ENCODE measurements at places on chromosomes 16 and 17.

GRCh38 chr17:51272812-51273211 is 12.5 kb downstream of the UTP18 start:
- DNase-seq: no peak

GRCh38 chr17:30389756-30390300 is 11.1 kb downstream of the CPD start:
- no peak for DNase-seq

- no peak for DNase-seq
Measured at GRCh38 chr17:59503500-59503899, 61.9 kb upstream of the DHX40 start.

DNA sequence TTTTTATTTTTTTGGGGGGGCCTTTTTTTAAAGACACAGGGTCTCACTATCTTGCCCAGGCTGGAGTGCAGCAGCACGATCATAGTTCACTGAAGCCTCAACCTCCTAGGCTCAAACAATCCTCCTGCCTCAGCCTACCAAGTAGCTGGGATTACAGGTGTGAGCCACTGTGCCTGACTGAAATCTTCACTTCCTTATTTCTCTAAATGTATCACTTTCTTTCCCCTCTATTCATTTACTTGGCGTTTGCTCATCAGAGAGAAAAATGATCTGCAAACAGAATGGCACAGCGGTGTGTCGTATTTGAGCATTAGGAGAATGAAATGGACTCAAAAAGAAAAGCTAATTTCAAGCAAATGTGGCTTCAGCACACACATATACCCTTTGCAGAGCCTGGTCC is 44.3 kb upstream of the CDH5 start:
- DNase-seq: no peak

- no peak for DNase-seq
Measured at GRCh38 chr17:57260325-57261083, 4.2 kb downstream of the MSI2 start.

DNA sequence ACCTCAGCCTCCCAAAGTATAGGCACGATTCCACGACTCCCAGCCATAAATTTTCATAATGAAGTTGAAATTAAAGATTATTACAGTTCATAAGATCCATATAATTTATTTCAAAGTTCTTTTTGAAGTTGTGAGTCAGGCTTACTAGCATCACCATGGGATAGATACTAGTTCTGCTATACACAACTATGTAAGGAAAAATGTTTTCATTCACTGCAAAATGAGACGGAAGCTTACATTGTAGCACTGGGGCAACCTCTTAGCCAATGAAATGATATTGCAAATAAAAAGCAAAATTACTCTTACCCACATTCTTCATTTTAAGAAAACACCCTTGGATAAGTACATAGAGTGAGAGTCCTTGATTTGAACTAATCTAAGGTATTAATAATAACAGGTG is 18.8 kb upstream of the MARCHF10 start:
- DNase-seq: no peak

DNA sequence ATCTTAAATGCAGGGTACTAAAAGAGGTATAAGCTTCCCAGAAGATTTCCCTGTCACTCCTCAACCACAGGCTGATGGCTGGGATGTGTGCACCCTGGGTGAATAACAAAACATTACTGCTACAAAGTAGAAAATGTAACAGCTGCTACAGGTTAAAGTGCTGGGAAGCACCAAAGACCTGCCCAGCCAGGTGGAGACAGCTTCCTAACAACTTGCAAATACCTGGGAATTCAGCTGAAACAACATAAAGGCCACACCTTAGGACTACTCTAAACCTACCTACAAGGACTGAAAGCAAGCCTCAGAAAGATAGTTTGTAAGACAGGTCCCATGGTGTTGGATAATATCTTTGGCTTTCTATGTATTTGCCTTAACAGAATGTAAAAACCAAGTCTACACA is 118.5 kb downstream of the CEP112 start:
- no peak for DNase-seq

GRCh38 chr17:35698800-35699199 is 32.6 kb upstream of the RASL10B start:
- DNase-seq: peak; percentile 49

DNA sequence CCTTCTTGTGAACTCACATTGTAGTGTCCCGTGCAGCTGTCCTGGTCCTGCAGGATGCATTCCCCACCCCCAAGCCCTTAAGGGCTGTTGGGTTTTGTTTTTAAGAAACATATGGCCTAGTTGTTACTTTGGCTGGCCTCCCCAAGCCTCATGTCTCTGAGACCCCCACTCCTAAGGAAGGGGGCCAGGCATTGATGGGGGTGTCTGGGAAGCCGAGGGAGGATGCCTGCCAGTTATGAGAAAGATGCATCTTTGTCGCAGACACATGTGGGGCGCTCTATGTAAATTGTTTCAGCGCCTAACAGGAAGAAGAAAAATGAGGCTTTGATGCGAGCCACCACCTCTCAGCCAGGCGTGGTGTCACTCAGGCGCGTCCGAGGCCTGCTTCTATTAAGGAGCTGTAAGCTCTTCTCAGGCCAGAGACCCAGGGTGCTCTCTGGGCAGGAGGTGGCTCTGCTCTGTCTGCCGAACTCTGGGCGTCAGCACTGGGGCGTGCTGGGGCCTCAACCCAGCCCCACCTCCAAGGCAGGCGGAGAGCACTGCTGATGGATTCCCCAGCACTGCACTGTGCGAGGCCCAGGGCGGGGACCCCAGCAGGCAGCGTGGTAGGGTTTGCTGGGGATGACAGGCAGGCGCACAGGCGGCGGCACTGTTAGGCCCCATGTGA is 70.6 kb downstream of the SREBF1 start:
- no peak for DNase-seq

DNA sequence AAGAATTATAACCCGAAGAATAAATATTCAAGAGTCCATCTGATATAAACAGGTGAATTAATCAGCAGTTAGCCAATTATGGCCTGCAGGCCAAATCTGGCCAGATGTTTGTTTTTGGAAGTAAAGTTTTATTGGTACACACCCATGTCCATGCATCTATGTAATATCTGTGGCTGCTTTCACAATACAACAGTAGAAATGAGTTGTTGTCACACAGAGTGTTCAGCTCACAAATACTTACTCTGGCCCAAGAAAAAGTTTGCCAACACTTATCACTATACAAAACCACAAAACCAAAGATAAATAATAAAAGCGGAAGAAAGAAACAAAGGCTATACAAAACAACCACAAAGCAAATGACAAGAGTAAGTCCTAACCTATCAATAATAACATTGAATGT is 109.4 kb downstream of the CDYL2 start:
- DNase-seq: no peak

- no peak for DNase-seq
Measured at GRCh38 chr17:82804442-82805191, 35.2 kb downstream of the ZNF750 start.

GRCh38 chr17:77501101-77501566 is 360.4 kb downstream of the SEC14L1 start:
- peak; percentile 23 for DNase-seq

DNA sequence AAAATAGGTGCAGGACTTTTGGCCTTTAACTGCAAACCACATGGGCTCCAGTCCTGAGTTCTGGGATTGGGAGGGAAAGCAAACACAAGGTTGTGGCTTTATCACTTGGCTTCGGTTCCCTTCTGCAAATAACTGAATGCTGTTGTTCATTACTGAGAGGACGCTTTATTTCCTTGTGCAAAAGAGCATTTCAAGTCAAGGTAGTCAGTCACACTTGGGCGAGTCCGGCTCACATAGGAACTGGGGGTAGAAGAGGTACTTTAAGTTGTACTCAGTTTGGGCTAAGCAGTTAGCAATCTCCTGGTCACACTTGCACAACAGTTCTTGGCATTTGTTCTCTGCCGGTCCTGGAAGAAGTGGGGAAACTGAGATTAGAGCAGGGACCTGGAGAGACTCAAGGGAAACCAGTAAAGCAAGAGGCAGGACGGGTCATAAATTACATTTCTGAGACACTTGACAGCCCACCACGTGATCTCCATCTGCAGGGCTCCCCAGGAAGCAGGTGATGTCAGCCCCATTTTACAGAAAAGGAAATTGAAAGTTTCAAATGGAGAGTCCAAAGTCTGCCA is 21.6 kb downstream of the PLA2G10 start:
- DNase-seq: peak; percentile 84

DNA sequence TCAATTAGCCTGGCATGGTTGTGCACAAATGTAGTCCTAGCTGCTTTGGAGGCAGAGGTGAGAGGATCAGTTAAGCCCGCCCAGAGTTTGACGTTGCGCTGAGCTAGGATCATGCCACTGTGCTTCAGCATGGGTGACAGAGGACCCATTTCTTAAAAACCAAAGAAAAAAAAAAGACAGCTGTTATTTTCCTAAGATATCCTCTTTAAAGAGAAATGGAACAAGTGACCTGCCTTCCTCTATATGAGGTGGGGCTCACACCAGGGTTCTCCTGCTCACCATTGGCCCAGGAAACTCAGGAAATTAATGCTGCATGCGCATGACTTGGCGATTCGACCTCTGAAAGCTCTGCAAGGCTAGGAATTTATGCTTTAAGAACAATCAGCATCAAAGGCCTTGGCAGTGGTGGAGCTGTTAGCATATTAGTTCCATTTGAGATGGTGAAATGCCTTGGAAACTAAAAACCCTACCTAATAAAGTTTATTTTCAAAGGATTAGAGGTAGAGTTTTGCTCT is 108.3 kb downstream of the RBFOX1 start:
- DNase-seq: no peak

GRCh38 chr16:75218256-75219076 is at the start of gene CTRB1:
Gene CTRB1, plus strand, starts transcription at chr16:75218988. Its CDS starts 20 bp downstream, at chr16:75219008.
- no peak for DNase-seq

GRCh38 chr17:63436523-63437110 is 9.5 kb downstream of the CYB561 start:
- DNase-seq: no peak
